Adrenal gland (tissue), 19 donors: ENCODE measurements at places on chromosomes 6 and 20. TPM values are rescaled to one million over a fixed set of nuclear protein-coding genes. Genes with fewer than 3 reads are reported as not detected.

The KCNK5 gene
- polyA plus RNA-seq: 0.26 TPM

The GPLD1 gene
- polyA plus RNA-seq: 0.34 TPM

The RCAN2 gene
- 10.7 TPM for polyA plus RNA-seq

The MEI4 gene
- 0.16 TPM for polyA plus RNA-seq

The SPATS1 gene
- polyA plus RNA-seq: not detected

The SAMD5 gene
- 0.64 TPM for polyA plus RNA-seq

The TTI1 gene
- polyA plus RNA-seq: 21.6 TPM

The ACTL10 gene
- 0.18 TPM for polyA plus RNA-seq

The REM1 gene
- polyA plus RNA-seq: 0.48 TPM

The CASS4 gene
- polyA plus RNA-seq: 0.97 TPM

The LYRM4 gene
- 16.1 TPM for polyA plus RNA-seq

The LY6G5B gene
- 8.1 TPM for polyA plus RNA-seq

The OR2H1 gene
- polyA plus RNA-seq: not detected

The BMP7 gene
- polyA plus RNA-seq: 1.2 TPM

The TBXT gene
- not detected for polyA plus RNA-seq

The KIF6 gene
- polyA plus RNA-seq: 0.67 TPM

The SMLR1 gene
- polyA plus RNA-seq: 0.10 TPM

The ANKRD66 gene
- polyA plus RNA-seq: not detected

The COL9A1 gene
- polyA plus RNA-seq: 0.17 TPM
